ENCODE measurements at places on chromosomes 5 and 9.
A peak's percentile ranks its signal among the peaks of the same experiment; 100 is the strongest.

- DNase-seq, result no peak
Measured at GRCh38 chr9:91604451-91605179, 181.0 kb upstream of the NFIL3 start.

DNA sequence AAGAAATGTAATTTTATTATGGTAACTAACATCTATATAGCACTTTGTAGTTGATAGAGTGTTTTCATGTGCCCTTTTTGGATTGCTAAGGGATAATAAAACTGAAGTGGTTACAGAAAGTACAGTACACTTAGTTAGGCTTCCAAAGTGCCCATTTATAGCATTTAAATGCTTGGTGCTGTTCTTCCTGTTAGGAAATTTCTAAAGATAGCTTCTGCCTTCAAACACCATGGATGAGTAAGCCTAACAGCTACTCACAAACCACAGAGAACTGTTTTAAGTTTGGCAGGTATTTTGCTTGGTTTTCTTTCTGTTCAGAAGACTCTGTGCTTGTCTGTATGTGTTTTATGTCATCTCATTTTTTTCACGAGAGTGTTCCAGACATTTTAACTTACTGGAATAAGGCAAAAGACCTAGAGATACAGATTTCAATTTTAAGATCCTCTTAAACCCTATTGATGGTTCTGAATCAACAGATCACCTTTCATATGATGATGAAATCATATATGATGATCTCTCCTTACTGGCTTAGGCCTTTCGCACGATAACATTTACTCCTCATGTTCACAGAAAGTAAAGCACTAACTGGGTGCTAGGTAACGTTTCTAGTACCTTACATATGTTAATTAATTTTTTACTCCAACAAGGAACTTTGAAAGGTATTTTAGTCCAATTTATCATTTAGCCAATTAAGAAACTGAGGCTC is 4.4 kb downstream of the RIMOC1 start:
- no peak for DNase-seq

- peak; percentile 86 for DNase-seq
Measured at GRCh38 chr5:134555890-134556311, 30.4 kb downstream of the JADE2 start.

DNA sequence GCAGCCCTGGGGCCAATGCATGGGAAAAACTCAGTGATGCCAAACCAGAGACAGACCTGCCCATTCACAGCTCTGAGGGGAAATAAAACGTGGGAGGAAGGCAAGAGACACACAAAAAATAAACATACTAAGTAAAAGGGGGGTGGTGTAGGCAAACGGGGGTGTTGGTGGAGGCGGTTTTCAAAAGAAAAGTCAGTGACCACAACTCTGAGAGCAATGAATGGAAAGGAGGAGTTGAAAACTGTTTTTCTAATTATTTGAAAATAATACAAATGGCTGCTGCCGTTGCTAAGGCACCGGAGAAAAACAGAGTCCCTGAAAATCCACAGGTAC is 293.5 kb downstream of the EFNA5 start:
- no peak for DNase-seq

DNA sequence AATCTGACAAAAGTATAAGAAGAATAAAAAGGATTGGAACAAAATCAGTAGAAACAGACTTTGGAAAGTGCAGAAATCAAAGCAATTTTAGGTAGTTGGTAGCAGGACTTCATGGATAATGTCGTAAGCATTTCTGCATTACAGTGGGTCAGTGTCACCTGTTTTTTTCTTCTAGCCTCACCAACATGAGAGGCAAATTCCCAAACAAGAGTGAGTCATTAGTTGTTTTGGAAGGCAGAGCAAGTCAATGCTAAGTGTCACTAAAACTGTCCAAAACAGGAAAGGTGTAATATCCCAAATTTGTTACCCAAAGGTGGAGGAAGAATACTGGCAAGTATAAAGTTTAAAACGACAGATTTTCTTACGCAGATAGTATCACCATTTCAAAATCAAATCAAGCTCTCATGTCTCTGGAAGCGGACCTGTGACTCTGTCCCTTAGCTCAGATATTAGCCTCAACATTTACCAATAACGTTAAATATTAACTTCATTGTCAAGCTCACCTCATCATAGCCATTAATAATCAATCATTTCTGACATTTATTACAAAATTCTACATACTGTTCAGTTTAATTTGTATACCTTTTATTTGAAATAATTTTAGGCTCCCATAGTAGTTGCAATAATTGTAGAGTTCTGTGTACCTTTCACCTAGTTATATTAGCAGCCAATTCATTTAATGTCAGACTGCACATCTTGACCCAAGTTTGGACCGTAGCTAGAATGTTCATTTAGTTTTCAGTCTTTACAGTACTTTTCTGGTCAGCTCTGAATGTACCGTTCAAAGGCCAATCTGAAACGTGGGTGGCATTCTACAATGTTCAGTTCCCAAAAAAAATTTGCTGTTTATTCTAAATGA is 901.2 kb upstream of the COX7C start:
- DNase-seq, result no peak

- no peak for DNase-seq
Measured at GRCh38 chr5:143755966-143756365, 56.0 kb upstream of the HMHB1 start.

DNA sequence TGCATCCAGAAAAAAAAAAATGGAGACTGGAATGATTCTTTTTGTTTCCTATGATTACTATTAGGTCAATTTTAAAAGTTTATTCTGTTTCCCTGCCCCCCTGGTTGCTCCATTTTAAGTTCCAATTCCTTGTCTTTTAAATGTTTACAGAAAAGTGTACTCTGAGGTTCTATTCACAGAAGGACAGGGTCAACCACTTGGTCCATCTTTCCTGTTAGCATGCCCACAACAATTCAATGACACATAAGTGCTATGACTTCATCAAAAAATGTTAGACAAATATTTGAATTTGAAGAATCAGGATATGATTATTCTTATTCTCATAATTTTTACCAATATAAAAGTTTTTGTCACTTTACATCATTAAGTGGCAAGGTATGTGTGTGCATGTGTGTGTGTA is 123.7 kb downstream of the PDE4D start:
- DNase-seq, result no peak

- no peak for DNase-seq
Measured at GRCh38 chr9:30591461-30591860, 1793.0 kb upstream of the ACO1 start.

DNA sequence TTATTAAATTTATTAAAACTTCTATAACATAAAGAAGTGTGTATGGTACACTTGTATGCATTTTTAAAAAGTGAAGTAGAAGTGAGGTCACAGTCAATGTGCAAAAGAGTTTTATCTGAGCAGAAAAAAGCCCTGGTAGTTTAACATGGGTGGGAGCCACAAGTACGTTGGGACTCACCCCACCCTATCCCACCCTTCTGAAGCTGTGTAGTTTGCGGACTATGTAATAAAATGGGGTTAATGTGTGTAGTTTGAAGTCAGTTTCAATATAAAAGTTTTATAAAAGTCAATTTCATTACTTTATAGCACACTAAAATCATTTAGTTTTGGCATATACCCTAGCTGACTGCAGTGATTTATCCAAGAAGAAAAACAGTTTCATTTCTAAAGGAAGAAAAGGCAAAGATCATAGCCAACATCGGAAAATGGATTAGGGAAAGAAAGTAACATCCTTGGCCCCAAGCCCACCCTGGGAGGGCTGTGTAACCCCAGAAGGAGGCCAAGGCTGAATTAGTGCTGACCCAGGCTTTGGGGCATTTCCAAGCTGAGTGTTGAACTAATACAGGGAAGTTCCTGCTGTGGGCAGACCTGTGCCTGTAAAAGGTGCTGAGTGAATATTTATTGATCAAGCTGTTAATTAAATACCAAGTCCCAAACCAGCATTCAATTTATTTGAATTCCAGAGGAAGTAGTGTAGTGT is 398.6 kb upstream of the ADAMTSL1 start:
- DNase-seq, result no peak

DNA sequence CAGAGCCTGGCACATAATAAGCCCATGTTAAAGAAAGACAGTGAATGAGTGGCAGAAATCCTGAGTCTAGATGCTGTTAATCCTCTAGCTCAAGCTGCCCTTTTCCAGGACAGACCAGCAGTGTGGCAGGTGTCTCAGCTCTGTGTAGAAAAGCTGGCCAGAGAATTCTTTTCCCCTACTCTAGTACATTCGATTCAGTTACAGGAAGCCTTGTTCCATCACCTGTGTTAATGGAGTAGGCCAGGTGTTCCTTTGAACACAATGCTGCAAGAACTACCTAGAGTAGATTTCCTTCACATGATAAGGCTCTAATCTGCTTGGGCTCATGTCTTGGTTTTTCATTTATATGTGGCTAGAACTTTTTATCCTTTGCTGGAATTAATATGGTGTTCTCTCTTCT is 52.5 kb downstream of the NUP214 start:
- no peak for DNase-seq

DNA sequence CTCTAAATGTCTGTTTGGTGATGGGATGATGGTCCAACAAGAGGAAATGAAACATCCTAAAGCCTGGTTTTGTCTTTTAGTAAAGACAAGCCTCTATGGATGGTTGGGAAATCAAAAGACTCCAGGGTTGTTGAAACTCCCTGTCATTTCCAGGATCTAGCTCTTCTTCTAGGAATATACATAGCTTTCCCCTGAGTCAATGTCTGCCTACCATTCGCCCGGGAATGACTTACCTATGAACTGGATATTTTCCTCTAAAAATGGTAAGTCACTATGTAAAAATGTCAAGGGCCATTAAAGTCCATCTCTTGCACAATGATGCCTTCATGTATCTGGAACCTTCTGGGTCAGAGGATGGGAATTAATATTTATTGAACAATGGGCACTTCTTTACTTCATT is 11.1 kb upstream of the KIF12 start:
- no peak for DNase-seq

- DNase-seq, result no peak
Measured at GRCh38 chr5:173699966-173700365, 83.5 kb upstream of the BOD1 start.

GRCh38 chr9:138101444-138102234 is 224.1 kb downstream of the CACNA1B start:
- no peak for DNase-seq

- no peak for DNase-seq
Measured at GRCh38 chr5:9335269-9335668, 210.6 kb downstream of the SEMA5A start.

GRCh38 chr9:114434878-114435311 is 47.1 kb upstream of the AKNA start:
- DNase-seq, result no peak
